M059J (cell line): ENCODE measurements at places on chromosomes 5 and 9.

GRCh38 chr5:134426361-134426760 lies 14.7 kb upstream of the CDKN2AIPNL start:
- DNase-seq = no peak

DNA sequence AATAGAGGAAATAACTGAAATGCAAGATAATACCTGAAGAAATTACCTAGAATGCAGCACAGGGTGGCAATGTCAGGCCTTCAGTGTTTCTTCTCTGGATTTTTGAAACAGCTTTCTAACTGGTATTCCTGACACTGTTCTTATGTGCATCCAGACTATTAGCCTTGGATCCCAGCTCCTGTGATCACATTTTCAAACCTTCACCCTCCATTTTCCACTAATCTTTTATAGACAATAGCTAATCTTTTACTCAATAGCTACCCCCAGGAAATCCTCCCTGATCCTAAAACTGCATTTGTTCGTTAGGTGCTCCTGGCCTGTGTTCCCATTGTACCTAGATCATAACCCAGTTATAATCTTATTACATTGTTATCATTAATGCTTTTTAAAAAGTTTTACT lies 101.5 kb upstream of the DHFR start:
- no peak for DNase-seq

DNA sequence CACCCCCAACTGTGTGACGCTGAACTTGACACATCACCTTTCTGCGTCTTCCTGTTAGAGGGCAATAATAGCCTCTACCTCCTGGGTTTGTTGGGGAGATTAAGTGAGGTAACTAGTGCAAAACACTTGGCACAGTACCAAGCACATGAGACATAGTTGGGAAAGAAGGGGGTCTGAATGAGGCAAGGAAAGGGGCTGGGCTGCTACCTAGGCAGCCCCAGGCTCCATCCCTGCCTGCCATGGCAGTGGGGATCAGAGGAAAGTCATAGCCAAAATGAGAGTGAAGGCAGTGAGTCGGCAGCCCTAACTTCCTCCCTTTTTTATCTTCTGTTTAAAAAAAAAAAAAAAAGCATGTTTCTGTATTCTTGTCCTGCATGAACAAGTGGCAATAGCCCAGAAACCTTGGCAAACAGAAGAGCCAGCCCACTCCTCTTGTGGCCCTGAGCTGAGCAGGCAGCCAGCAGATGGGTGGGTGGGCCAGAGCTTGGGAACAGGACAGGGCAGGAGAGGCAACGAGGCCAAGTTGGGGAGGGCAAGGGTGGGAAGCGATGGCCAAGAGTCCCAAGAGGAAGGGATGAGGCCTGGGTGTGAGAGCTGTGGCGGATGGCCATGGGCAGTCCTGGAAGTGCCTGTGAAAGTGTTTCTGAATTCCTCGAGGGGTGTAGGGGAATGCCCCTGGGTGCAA lies 11.4 kb downstream of the CAMK2A start:
- peak; percentile 78 for DNase-seq

DNA sequence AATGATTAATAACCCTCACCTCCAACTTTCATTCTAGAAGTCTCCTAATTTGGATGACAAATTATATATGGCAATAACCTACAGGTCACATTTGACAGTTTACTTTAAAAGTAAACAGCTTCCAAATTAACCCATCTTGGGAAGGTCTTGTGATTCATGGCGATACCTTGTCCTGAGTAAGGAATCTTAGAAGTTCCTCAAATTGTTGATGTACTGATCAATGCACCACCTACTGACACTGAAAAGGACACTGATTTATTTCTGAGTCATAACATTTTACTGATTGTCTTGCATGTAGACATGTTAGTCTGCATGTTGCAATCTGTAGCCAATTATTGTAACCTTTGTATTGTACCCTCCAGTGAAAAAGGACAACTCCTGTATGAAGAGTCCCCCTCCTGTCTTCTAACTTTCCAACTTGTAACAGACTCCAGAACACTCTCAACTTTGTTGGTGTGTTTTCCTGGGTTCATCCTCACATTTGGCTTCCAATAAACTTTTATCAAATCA lies 16.0 kb upstream of the SLC22A5 start:
- DNase-seq = no peak

DNA sequence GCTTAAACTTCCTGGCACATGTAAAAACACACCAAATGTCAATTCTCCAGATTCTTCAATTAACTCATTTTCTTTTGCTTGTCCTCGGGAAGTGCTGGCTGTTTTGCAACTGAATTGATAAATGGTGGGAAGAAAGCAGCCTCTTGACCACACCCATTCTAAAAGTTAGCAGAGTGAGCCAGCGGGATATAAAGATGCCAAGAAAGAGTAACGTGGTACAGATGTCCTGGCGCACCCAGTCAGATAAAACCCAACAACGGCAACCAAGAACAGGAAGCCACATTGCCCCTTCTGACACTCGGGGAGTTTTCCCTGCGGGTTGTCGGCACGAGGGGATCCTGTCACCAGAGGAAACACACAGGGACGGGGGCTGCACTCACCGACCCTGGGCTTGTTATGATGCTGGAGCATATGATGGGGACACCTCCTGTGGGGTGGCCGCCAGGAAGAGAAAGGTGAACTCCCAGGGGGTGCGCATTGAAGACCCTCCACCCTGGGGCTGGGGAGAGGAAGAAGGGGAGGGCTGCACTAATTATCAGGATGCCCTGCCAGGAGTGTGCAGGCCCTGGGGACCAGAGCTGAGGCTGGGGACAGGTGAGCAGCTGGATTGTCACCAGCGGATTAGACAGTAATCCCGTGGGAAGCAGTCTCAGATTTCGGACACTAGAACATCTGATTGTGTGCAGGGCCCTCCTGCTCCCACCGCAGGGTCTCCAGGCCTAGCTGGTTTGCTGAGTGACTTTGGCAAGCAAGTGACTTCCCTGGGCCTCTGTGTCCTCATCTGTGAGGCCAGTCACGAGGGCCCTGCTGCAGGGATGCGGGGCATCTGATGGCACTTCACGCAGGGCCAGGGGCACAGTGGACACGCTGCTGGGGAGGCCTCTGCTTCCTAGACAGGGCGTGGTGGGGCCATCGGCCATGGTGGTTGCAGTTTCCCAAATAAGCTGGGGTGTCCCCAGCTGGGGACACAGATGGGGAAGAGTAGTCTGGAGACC lies 59.2 kb downstream of the CRB2 start:
- no peak for DNase-seq

DNA sequence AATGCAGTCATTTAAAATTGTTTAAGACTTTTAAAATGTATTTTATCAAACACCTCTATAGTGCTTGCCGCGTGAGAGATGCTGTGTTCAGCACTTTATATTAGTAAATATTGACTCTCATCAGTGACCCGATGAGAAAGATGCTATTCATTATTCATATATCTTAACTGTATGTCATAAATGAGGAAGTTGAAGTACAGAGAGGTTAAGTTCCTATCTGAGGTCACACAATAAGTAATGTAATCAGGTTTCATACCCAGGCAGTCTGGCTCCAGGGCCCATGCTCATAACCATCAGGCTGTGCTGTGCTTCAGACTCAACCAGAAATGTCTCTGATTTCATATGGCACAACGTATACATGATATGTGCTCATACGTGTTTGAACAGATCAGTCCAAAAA lies 119.0 kb downstream of the SV2C start:
- DNase-seq = no peak

GRCh38 chr5:1414311-1415058 lies 30.8 kb downstream of the SLC6A3 start:
- no peak for DNase-seq

- DNase-seq = no peak
Observed at GRCh38 chr5:149380466-149381121, 1.5 kb upstream of the IL17B start.

GRCh38 chr5:102796009-102796408 lies 40.9 kb downstream of the PAM start:
- no peak for DNase-seq

GRCh38 chr5:56908942-56909293 lies 478 bp upstream of the SETD9 start:
- DNase-seq = no peak

DNA sequence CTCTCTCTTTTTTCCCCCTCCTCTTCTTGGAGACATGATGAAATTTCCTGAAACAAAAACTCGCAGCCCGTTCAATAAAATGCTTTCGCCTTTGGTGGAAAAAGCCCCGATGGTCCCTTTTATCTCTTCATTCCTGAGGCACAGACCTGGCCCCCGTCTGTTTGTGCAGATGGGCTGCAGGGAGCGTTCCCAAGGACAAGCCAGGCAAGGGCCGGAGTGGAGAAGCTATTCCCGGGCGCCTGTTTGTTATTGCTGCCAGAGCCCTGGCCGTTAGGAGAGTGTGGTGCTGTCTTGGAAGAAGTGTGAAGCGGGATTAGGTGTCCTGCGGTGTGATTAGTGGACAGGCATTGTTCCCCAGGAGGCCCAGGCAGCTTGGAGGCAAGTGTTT lies 71.9 kb downstream of the SMIM23 start:
- no peak for DNase-seq

DNA sequence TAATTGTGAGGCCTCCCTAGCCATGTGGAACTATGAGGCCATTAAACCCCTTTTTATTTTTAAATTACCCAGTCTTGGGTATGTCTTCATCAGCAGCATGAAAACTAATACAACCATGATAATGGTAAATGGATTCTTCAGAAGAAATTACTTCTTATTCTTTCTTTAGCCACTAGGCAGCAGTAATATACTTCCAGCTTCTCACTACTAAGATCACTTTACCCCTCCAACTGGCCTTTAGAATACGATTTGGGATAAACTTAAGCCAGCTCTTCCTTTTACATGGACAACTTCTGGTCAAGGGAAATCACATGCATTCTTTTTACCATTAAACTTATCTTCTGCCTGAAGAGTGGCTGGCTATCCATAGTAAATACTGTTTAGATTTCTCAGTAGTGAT lies 355.4 kb downstream of the MAN2A1 start:
- DNase-seq = no peak

GRCh38 chr5:15008476-15008875 lies 136.9 kb upstream of the ANKH start:
- peak; percentile 97 for DNase-seq

GRCh38 chr9:71734950-71735349 lies 33.4 kb downstream of the CEMIP2 start:
- DNase-seq = peak; percentile 30

DNA sequence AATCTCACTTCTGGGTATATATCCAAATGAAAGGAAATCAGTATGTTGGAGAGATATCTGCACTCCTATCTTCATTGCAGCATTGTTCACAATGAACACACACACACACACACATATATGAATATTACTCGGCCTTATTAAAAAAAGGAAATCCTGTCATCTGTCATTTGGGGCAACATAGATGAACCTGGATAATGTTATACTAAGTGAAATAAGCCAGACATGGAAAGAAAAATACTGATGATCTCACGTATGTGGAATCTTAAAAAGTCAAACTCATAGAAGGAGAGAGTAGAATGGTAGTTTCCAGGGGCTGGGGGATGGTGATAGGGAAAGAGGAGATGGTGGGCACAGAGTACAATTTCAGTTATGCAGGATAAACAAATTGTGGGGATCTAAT lies 100.3 kb downstream of the EMB start:
- DNase-seq = no peak

DNA sequence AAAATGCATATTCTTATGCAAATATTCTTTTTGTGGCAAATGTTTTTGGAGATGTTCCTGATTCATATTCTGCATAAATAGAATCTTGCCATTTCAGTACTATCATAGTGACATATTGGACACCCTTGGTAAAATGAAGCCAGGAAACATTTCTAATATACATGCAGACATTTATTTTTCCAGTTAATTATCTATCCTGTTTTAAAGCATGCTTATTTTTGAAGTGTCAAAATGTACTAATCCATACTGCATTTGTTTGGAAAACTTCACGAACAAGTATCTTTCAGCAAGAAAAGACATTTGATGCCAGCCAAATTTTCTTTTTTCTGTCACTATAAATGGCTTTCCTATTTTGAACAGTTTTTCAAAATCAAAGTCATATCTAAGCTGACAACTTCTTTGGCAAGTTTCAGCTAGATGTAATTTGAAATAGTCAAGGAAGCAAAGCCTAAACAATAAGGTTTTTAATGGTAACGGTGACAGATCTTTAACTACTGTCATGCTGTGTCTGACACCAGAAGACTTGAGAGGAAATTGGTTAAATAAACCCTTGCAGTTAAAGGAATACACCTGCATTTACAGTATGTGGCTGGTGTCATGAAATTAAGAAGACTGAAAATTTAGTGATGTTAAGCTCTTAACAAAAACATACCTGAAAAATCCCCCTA lies 284.3 kb downstream of the TLE1 start:
- DNase-seq = no peak

DNA sequence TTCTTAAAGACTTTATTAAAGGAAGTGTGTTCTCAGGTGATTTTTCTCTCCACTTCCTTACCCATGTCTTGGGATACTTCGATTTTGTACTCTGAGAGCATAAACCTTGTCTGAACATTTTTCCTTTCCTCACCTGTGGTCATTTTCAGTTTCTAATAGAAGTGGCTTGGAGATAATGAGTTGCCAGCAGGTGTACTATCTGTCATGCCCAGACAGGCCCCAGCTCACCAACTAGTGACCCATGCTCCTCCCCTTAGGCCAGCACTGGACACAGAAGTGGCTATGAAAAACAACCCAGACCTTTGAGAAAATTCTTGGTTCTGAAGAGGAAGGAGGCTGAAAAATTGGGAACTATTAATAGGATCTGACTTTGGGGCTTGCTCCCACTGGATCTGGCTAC lies 49.2 kb upstream of the SMIM32 start:
- no peak for DNase-seq

GRCh38 chr9:136170006-136170901 lies 34.7 kb downstream of the LHX3 start:
- DNase-seq = no peak

DNA sequence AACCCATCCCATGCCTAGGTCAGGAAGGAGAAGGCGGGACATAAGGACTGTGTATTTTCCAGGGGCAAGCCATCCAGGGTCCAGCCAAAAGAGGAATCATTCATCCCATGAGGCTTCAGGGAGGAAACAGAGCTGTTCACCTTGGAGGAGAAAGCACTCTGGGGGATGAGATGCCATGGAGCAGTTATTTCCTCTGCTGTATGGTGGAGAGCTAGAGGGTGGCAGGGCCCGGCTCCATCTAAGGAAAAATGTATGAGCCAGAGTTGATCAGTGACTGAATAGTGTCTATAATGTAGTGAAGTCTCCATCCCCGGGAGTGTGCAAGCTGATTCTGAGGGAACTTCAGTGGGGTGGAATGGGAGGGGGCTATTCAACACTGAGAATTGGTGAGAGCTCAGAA lies 8.0 kb downstream of the ENHO start:
- no peak for DNase-seq

DNA sequence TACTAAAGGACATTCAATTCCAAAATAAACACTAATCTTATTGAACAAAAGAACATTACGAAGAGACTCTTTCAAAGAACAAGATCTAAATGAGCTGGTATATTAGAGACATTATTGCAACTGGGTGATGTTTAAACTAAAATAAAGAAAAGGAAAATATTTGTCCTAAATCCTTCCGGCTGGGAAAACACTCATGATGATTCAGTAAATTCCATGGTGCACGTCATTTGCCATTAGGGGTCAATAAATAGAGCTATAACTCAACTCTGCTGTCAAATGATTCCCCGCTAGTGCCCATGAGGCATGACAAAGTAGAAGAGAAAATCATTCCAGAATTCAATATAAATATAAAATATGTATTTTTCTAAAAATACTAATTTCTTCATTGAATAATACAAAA lies 565.5 kb upstream of the TUSC1 start:
- peak; percentile 90 for DNase-seq
